ENCODE measurements at places on chromosomes 5 and 9.

- no peak for DNase-seq
These were observed 102.2 kb upstream of the GNA14 start for GRCh38 chr9:77750284-77750683.

- DNase-seq: no peak
These were observed 86.3 kb downstream of the MVB12B start for GRCh38 chr9:126412905-126413304.

DNA sequence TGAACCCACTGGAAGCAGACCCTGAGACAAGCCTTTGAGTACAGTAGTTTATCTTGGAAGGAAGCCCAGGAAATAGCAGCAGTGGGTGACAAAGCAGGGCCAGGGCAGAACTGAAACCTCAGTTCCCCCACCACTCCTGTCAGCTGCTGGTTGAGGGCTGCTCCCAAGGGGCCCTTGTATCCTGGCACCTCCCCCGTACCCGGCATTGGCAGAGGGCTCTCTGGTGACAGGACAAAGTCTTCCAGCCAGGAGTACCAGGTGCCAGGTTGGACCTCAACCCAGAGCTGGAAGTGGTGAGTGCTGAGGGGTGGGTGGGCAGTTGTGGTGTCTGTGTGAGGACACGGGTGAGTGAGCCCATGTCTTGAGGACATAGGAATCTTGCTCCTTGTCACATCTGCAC is 123.3 kb downstream of the PHF2 start:
- DNase-seq: no peak

DNA sequence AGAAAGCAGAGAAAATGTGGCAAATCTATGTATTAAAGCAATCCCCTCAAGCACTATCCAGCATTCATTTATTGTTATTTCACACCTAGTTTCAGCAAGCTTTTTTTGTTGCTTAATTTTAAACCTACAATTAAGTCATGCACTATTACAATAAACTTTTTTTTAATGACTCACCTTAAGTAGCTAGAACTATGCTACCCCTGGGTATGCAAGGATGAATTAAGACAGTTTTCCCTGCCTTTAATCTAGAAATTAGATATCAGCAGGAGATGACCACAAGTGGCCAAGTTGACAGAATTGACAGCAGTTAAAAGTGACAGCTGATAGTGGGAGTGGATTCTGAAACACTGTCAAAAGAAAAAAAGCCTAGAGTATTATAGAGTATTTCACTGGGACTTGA is 20.0 kb downstream of the ITGA1 start:
- DNase-seq: no peak

DNA sequence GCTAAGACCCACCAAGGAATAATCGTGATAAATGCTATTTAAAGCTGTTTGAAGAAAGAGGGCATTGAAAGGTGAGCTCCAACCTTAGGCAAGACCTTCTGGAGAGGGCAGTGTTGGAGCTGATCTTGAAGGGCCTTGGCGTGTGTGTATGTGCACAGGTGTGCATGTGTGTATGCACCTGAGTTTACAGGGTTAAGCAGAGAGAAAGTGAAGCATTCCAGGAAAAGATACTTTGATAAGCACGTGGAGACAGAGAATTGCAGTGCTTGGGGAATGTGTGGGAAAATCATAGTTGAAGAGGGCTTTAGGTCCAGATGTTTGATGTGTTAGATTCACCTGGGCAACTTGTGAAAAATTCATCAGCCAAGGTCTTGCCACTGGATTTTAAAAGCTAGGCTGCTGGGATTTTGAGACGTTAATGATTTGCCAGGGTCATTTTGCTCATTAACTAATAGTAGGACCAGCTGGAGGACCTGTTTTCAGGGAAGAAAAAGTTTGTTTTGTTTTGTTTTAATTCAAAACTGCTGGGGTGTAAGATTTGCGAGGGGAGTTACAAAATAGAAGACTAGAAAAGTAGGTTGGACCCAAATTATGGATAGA is 78.3 kb upstream of the ANKRD55 start:
- no peak for DNase-seq

DNA sequence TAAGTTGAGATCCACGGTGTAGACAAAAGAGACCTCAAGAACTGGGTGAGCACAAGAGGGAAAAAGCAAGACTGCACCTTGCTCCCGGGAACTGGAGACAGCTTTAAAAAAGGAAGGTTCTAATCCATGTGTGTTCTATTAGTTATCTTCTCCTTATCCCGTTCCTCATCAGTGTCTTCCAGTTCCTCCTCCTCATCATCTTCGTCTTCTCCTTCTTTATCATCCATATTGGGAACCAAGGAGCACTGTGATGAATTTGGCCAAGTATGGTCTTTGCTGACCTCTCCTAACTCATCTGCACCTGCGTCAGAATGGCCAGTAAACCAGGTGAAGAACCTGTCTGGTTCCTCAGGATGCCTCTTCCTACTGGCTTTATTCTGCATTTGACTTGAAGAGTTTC is 22.1 kb downstream of the EHMT1 start:
- DNase-seq: no peak

Measured in NK-92 treated with Interleukin-12 subunit alpha and Interleukin-12 subunit beta, amount 100 ng/mL, for 24 hours (cell line).